Esophagus mucosa (tissue), 1 donor: ENCODE measurements at places on chromosomes 5 and 9. TPM values are rescaled to one million over a fixed set of nuclear protein-coding genes. Genes with fewer than 3 reads are reported as not detected.
A peak's percentile ranks its signal among the peaks of the same experiment; 100 is the strongest.

- no peak for ATAC-seq
Observed at GRCh38 chr9:35727676-35728040, 4.3 kb downstream of the TLN1 start.

DNA sequence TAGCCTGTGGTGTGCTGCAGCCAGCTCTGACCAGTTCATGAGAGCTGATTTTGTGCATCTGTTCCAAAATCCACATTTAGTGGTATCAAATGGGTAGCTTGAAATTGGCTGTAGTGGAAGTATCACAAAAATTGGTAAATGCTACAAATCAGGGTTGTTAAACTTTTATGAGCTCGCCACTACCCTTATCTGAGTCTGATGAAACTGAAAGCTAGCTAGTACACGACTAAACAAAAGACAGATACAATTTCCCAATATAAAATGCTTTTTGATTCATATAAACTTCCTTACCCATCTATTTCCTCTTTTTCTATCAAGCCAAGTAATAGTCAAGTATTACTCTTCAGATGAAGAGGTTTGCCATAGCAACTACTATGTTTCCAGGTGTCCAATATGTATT lies 392.0 kb downstream of the TMEM161B start:
- ATAC-seq = no peak

- ATAC-seq = no peak
Observed at GRCh38 chr5:133230823-133231578, 179.2 kb downstream of the HSPA4 start.

- no peak for ATAC-seq
Observed at GRCh38 chr9:81776390-81776789, 87.0 kb upstream of the TLE1 start.

GRCh38 chr5:119470851-119471451 lies 18.7 kb downstream of the HSD17B4 start:
- ATAC-seq = no peak

- no peak for ATAC-seq
Observed at GRCh38 chr9:95667789-95668188, 151.0 kb upstream of the PTCH1 start.

DNA sequence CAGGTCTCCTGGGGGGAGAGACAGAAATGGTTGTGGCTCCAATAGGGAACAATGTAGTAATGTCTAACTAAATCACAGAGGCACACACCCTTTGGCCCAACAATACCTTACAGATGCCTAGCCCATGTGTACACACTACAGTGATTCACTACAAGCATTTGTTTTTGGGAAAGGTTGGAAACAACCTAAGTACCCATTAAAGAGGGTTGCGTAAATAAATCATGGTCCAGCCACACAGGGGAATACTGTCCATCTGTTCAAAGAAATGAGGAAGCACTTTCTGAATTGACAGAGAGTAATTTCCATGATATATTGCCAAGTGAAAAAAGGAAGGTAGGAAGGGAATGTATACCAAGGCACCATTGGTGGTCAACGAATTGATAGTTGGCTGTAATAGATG lies 22.0 kb upstream of the GTF3C5 start:
- ATAC-seq = peak; percentile 70

GRCh38 chr5:124537107-124537506 lies 209.3 kb downstream of the ZNF608 start:
- ATAC-seq = no peak

GRCh38 chr5:96067251-96067650 lies 105.6 kb upstream of the ELL2 start:
- no peak for ATAC-seq

CCNI2 gene
- not detected for total RNA-seq

GARIN3 gene
- not detected for total RNA-seq

SH3RF2 gene
- 49.8 TPM for total RNA-seq
